ENCODE measurements at places on chromosomes 1 and 21.

GRCh38 chr1:117014209-117014608, 12.6 kb downstream of the CD101 start:
- DNase-seq: no peak

GRCh38 chr1:6409053-6409452, 10.7 kb downstream of the HES2 start:
- no peak for DNase-seq

- DNase-seq: peak; percentile 58
Measured at GRCh38 chr1:37474046-37474696, at the start of gene ZC3H12A. Gene ZC3H12A (plus strand): TSS chr1:37474580. CDS start chr1:37475497, 917 bp downstream.

DNA sequence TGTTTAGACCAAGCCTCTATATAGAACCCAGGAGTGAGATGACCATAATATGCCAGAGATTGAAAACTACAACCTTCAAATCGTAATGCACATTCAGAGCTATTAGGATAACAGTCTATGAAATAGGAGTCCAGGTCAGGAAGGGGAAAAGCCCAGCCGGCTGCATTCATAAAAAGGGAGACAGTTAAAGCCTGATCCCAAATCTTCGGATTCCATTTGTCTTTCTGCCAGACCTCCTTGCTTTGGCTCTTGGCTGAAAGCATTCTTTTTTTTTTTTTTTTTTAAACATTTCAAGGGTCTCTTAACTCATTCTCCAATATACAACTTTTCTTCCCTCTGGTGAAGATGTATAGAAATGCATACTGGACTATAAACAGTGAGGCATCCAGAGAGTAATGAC, 81.1 kb downstream of the NTPCR start:
- no peak for DNase-seq

DNA sequence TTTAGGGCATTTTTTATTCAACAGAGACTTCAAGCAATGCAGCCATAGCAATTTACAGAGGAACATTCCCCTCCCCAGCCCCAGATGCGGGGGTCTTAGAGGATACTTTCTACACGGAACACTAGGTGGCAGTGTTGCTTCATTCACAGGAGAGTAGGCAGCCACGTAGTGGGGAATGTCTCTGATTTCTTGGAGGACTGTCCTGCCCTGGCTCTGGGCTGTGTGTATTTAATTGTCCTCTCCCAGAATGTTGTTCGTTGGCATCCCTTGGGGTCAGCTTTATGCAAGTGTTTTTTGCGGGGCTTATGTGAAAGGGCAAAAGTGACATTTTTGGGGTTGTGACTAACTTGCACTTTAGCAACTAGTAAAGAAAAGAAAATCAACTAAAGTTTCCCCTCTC, 96.9 kb downstream of the PAPPA2 start:
- peak; percentile 13 for DNase-seq
